Fibroblast of lung (primary cell): ENCODE measurements at places on chromosomes 6 and 20.

DNA sequence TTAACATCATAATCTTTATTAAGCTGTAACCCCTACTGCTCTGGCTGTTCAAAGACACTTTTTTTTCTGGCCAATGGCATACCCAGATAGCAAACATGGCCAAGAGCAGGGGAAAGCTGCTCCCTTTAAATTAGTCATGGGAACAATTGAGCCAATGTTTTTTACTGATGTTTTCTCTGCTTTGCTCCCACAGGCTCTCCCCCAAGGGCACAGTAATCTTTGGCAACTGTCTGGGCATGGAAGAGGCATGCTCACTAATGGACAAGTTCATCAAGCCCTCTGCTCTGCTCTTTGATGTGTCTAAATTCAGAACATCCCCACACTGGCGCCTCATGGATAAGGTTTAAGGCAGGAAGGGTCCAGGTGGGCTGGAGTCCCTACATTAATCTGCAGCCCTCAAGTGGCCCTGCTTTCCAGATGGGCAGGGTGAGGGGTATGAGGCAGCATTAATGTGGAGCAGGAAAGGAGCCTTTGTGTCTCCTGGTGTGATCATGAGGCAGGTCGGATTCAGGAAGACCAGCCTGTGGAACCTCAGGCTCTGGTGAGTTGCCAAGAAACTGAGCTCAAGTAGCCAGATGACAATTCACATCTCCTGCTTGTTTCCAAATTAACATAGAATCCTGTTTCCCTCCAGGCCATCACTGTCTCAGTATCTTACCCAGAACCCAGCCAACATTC lies 227.0 kb upstream of the CST7 start:
- no peak for DNase-seq
- no peaks in the 10 kb centered on the region for H3K27me3 ChIP-seq
- H3K36me3 ChIP-seq, result no peaks in the 10 kb centered on the region
- H3K4me3 ChIP-seq, result no peak overlapping the region

GRCh38 chr20:46134716-46135115 lies 16.6 kb downstream of the CD40 start:
- no peak for DNase-seq
- no peaks in the 10 kb centered on the region for H3K4me1 ChIP-seq
- peaks cover 10% of the 10 kb centered on the region for H3K27me3 ChIP-seq

DNA sequence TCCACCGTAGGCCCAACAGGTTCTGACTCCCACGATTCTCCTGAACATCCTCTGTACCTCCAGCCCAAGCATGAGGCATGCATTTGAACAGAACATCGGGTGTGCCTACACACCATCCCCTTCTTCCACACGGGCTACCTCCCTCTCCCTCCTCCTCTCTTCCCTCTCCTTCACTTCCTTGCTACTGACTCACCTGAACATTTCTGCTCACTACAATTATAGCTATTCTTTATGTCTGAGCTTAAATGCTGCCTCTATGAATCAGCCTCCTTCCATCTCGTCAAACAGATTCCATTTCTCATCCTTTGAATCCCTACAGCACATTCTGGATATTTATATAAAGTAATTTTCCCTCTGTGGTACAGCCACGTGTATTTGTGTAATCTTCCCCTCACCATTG lies 71.4 kb upstream of the MYLIP start:
- H3K27ac ChIP-seq, result no peak overlapping the region
- H3K27me3 ChIP-seq, result no peaks in the 10 kb centered on the region
- H3K4me3 ChIP-seq, result no peak overlapping the region
- DNase-seq, result no peak

GRCh38 chr6:54719633-54720032 lies 126.9 kb upstream of the FAM83B start:
- DNase-seq, result no peak
- H3K27ac ChIP-seq, result no peak overlapping the region
- H3K4me3 ChIP-seq, result no peak overlapping the region
- H3K27me3 ChIP-seq, result no peaks in the 10 kb centered on the region

DNA sequence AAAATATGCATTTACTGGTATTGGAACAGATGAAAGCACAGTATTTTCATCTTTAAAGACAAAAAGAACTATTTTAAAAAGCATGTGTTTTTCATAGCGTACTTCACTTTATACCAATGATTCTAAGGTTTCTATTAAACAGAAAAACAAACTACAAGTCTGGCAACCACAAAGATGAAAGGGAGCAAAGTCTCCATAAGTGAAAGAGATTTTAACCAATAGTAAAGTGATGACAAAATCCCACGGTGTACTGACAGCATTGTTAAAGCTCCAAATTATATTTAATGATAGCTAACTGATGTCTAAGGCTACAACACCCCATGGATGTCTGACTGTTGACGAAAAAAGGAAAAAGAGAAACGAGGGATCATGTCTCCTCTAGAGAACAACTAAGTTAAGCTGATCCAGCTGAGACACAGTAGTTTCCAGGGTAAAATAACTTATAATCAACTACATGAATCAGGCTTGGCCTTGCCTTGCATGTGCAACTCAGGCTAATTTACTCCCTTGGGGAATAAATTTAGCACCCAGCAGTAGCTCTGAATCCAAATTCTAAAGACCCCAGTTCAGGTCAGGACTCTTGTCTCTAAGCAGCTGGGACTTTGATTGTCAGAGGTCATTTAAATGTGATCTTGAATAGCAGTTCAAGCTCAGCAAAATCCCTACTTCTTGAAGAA lies 56.0 kb upstream of the TAB2 start:
- H3K4me1 ChIP-seq, result no peaks in the 10 kb centered on the region
- H3K27ac ChIP-seq, result no peak overlapping the region
- DNase-seq, result no peak
- no peak overlapping the region for H3K4me3 ChIP-seq
- no peaks in the 10 kb centered on the region for H3K36me3 ChIP-seq

GRCh38 chr6:39037707-39038106 lies 10.9 kb upstream of the GLP1R start:
- no peak overlapping the region for H3K27ac ChIP-seq
- no peak overlapping the region for H3K4me3 ChIP-seq
- DNase-seq, result no peak
- no peaks in the 10 kb centered on the region for H3K27me3 ChIP-seq
- no peaks in the 10 kb centered on the region for H3K4me1 ChIP-seq
- no peaks in the 10 kb centered on the region for H3K36me3 ChIP-seq

- H3K4me1 ChIP-seq, result peaks cover 15% of the 10 kb centered on the region
- H3K27ac ChIP-seq, result no peak overlapping the region
- no peak for DNase-seq
- H3K27me3 ChIP-seq, result no peaks in the 10 kb centered on the region
- no peak overlapping the region for H3K4me3 ChIP-seq
- no peaks in the 10 kb centered on the region for H3K36me3 ChIP-seq
These were observed 77.9 kb downstream of the WDR27 start for GRCh38 chr6:169623975-169624374.

- peaks cover 9% of the 10 kb centered on the region for H3K27me3 ChIP-seq
- no peak overlapping the region for H3K27ac ChIP-seq
- peaks cover 4% of the 10 kb centered on the region for H3K4me1 ChIP-seq
- H3K36me3 ChIP-seq, result no peaks in the 10 kb centered on the region
- no peak for DNase-seq
- no peak overlapping the region for H3K4me3 ChIP-seq
These were observed 1.4 kb upstream of the TXNDC5 start for GRCh38 chr6:7912024-7912423.

- H3K4me1 ChIP-seq, result no peaks in the 10 kb centered on the region
- DNase-seq, result no peak
- H3K4me3 ChIP-seq, result no peak overlapping the region
- no peaks in the 10 kb centered on the region for H3K27me3 ChIP-seq
- H3K27ac ChIP-seq, result no peak overlapping the region
These were observed 47.8 kb upstream of the FRMD1 start for GRCh38 chr6:168126566-168127383.

GRCh38 chr6:42742116-42742894 lies 3.6 kb downstream of the TBCC start:
- H3K27ac ChIP-seq, result no peak overlapping the region
- no peak overlapping the region for H3K4me3 ChIP-seq
- DNase-seq, result peak; percentile 83

GRCh38 chr20:64225828-64226598 lies 29.5 kb upstream of the PCMTD2 start:
- no peaks in the 10 kb centered on the region for H3K36me3 ChIP-seq
- H3K27me3 ChIP-seq, result no peaks in the 10 kb centered on the region

DNA sequence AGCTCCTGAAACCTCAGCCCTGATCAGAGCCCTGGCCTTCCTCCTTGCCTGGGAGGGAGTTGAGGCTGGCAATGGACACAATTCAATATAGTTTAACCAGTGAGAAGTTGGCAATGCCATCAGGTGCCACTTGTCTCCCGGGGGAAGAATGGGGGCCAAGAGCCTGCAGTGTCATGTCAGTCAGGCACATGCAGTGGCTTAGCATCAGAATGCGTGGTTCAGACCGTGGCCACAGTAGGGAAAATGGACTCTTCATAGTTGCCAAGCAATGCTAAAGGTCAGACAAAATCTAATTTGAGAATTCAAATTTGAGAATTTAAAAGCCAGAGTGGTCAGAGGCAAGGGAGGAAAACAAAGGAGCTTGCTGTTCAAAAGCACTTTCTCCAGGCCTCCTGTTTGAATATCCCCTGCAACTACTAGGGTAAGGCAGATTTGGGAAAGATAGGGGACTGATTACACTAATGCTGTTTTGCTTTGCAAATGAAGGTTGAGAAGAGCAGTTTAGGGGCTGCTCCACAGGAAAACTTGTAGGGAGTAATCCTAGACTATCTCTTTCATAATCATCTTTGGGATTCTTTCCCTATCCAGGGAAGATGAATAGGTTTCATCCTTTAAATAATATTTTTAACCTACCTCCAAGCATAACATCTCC lies 33.1 kb upstream of the CLIC5 start:
- peaks cover 4% of the 10 kb centered on the region for H3K4me1 ChIP-seq
- H3K4me3 ChIP-seq, result no peak overlapping the region
- no peak for DNase-seq

GRCh38 chr6:42075159-42075838 lies 25.0 kb downstream of the TAF8 start:
- no peaks in the 10 kb centered on the region for H3K27me3 ChIP-seq
- no peaks in the 10 kb centered on the region for H3K4me1 ChIP-seq
- H3K27ac ChIP-seq, result no peak overlapping the region
- no peak overlapping the region for H3K4me3 ChIP-seq
- DNase-seq, result peak; percentile 58

DNA sequence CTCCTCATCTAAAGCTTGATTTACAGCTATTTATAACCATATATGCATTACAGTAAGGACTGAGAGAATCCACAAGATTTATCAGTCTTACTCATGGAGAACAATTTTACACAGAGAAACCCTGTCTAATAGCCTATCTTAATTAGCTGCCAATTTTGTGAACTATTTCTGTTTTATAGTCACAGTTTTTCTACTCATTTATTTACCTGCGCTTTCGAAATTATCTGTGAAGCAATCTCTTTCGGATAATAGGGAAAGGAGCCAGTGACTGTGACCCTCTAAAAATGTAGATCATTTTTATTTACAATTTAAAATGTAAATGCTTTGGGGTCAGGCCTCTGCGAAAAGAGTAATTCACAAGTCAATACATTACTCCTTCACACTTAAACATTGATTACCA lies 98.1 kb downstream of the TSHZ2 start:
- no peaks in the 10 kb centered on the region for H3K4me1 ChIP-seq
- no peaks in the 10 kb centered on the region for H3K27me3 ChIP-seq
- H3K27ac ChIP-seq, result no peak overlapping the region

- no peak for DNase-seq
- no peak overlapping the region for H3K4me3 ChIP-seq
- H3K27me3 ChIP-seq, result no peaks in the 10 kb centered on the region
- no peak overlapping the region for H3K27ac ChIP-seq
- H3K4me1 ChIP-seq, result peaks cover 2% of the 10 kb centered on the region
- H3K36me3 ChIP-seq, result no peaks in the 10 kb centered on the region
These were observed 16.6 kb downstream of the SASH1 start for GRCh38 chr6:148359228-148359627.

DNA sequence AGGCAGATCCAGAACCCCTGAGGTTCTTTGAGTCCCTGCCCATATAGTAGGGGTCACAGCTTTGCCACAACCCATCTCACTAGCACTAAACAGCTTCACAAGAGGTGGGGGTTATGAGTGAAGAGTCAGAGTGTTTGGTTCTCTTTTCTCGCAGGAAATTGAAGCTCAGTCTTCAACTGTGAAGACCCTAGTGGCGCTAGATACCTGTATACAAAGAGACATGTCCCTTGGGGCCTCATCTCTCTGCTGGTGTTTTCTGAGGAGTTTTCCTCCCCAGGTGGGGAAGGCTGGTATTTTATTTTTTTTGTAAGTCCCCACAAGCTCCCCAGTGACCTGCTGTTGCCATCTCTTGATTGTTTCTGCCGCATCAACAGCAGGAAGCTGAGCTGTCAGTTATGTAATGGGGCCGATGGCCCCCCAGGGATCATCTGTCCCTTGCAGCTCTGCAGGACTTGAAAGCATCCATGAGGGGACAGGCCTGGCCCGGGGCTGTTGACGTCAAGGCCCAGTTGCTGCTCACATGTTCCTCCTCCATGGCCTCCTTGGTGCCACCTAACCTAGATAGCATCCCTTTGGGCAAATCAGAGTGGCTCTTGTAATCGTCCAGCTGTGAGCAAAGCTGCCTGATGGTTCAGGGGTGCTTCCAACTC lies 23.1 kb downstream of the STK35 start:
- H3K36me3 ChIP-seq, result no peaks in the 10 kb centered on the region
- no peak overlapping the region for H3K27ac ChIP-seq
- H3K4me3 ChIP-seq, result no peak overlapping the region
- no peaks in the 10 kb centered on the region for H3K4me1 ChIP-seq

DNA sequence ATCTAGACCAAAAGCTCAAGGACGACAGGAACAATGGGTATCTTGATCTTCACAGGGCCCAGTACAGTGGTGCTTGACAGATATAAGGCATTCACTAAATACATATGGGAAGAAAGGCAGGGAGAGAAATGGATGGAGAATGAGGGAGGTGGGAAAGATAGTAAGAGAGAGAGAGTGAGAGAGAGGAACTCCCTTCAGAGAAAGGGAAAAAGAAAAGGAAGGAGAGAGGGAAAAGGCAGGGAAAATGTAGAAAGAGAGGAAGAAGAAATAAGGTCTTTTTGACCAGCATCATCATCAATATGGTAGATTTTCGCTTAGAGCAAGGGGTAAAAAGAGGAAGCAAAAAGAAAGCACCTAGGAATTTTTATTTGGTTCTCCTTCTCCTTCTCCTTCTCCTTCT lies 760 bp upstream of the ANKRD66 start:
- H3K27me3 ChIP-seq, result peaks cover 3% of the 10 kb centered on the region
- no peaks in the 10 kb centered on the region for H3K4me1 ChIP-seq
- H3K27ac ChIP-seq, result no peak overlapping the region
- no peak overlapping the region for H3K4me3 ChIP-seq

DNA sequence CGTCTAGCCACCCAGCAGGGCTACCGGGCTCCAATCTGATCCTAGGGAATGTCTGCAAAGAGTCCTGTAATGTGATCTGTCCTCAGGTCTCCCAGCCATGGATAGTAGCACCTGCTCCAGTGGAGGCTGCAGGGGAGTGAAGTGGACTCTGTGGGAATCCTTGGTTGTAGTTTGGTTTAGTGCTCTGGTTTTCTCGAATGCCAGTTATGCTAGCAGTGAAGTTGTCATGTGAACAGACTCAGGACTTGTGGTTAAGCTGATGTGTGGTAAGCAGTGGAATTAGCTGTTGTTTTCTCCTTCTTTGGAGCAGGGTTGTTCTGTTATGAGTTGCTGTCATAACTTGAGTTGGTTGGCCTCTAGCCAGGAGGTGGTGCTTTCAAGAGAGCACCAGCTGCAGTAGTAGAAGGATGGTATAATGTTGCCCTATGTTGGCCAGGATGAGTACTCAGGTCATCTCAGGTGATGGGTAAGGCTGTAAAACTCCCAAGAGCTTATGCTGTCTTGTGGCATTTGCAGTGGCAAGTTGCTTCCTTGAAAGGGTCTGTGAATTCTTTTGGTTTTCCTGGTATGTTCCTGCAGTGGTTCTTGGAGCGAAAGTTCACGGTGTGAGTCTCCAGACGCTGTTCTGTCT lies 390.2 kb downstream of the UTRN start:
- peaks cover 8% of the 10 kb centered on the region for H3K4me1 ChIP-seq
- peak overlapping the region; percentile 7 for H3K27ac ChIP-seq
- no peaks in the 10 kb centered on the region for H3K27me3 ChIP-seq
- no peaks in the 10 kb centered on the region for H3K36me3 ChIP-seq
